ENCODE measurements at places on chromosomes 16 and 17.

DNA sequence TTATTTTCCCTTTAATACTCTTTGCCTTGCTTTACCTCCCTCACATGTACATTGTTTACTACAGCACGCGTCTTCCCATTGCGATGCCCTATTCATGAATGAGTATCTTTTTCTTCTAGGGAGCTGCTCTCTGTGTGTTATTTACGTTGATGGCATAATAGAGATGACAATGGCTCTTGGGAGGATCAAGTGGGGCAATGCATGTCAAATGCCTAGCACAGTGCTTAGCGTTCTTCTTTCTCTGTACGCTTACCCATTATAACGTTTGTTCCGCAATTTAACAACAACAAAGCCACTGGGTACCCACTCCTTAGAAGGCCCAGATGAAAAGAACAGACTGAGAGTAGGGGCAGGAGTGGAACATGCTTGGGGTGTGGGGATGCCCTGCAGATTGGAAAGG, 271.6 kb upstream of the TNRC6C start:
- DNase-seq, result no peak

- DNase-seq, result no peak
Measured at GRCh38 chr16:55954906-55955305, 79.7 kb upstream of the CES5A start.

DNA sequence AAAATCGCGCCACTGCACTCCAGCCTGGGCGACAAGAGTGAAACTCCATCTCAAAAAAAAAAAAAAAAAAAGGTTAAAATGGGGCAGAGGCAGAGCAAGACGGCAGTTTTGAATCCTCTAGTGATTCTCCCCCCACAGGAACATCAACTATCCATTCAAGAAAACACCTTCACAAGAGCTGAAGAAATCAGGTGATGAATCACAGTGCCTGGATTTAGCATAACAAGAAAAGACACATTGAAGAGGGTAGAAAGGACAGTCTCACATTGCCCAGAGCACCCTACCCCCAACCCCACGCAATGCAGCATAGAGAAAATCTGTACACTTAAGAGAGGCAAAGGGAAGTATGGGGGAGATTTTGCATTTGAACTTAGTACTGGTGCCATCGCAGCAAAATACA, 28.8 kb upstream of the RNF43 start:
- no peak for DNase-seq

DNA sequence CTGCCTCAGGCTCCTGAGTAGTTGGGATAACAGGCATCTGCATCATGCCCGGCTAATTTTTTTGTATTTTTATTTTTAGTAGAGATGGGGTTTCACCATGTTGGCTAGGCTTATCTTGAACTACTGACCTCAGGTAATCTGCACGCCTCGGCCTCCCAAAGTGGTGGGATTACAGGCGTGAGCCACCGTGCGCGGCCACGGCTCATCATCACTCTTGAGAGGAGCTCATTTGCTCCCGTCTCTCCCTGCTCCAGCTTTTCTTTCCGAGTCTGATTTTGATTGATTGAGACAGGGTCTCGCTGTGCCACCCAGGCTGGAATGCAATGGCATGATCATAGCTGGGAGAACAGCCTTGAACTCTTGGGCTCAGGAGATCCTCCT, 12.6 kb downstream of the PGS1 start:
- no peak for DNase-seq

- DNase-seq, result no peak
Measured at GRCh38 chr17:72502371-72503341, 381.8 kb downstream of the SOX9 start.

- no peak for DNase-seq
Measured at GRCh38 chr17:36034127-36034526, 16.4 kb upstream of the CCL23 start.

DNA sequence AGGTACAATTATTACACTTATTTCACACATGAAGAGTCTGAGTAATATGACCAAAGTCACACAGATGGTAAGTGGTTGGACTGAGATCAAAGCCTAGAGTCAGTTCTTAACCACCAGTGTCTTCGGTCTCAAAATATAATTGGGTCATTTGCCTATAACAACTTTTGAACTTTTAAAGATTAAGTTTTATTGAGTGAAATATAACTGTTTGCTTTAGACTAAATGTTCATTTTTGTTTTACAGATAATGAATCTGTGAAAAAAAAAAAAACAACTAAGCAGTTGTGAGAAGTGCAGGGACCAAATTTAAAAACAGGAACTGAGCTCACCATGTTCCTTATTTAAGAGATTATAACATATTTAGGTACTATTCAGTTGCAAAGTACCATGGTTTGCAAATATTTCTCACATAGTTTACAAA, 150.1 kb downstream of the ITFG1 start:
- no peak for DNase-seq

DNA sequence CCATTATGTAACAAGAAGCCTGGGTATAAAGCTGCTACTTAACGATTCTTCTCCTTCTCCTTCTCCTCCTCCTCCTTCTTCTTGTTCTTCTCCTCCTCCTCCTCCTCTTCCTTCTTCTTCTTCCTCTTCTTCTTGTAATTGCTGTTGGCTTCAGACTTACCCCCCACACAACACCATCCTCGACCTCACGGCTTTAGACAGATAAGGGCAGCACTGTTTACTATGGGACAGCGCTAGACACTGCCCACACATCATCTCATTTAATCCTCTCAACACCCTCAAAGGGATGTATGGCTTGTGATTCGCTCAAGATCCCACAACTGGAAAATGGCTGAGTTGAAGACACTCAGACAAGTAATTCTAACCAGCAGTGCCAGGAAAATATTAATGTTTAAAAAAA, 60.6 kb upstream of the NOG start:
- DNase-seq, result no peak

DNA sequence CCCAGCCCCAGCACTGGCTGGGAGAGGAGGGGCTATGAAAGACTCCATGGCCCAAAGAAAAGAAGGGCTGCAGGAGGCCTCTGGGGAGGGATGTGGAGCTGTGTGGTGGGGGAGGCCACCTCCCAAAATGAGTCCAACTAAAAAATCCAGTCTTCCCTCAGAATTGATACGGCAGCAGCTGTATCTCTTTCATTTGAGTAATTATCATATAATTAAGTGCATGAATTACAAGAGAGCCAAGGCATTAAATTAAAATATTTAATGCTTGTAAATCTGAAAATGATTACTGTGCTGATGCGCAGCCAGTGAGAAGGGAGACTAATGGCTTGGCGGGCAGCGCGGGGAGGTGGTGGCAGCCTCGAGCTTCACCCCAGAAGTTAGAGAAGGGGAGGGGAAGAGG, 192.8 kb downstream of the C16orf78 start:
- no peak for DNase-seq

GRCh38 chr17:13593021-13593751, 8.5 kb downstream of the HS3ST3A1 start:
- no peak for DNase-seq

DNA sequence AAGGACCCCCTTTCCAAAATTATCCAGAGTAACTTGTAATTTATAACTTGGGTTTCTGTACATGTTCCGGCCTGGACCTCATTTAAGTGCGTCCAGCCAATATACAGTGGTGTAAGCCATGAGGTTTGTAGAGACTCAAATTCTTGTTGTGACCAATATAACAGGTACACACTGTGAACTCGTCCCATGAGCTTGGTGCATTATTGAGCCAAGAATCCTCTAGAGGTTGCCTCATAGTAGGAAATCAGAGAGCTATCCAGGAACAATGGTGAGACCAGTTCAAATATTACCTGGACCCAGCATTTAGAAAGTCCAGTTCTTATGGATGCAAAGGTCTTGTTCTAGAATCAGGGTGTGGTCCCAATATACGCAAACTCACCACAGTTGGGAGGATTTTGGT, 138.2 kb downstream of the NPIPB5 start:
- no peak for DNase-seq

DNA sequence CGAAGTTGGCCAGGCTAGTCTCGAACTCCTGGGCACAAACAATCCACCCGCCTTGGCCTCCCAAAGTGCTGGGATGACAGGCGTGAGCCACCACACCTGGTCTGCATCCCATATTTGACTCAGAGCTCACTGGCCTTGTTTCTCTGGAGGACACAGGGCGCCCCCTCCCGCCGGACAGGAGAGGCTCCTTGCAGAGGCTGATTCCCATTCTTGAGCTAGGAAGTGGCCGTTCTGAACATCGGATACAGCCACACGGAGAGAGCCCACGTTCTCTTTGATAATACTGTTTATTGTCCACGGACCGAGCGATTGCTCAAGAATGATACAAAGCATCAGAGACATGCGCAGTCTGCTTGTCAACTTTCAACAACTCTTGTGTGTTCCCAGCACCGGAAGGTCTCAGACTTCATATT, 12.1 kb upstream of the USP36 start:
- DNase-seq, result no peak

GRCh38 chr17:39222151-39222550, 3.6 kb downstream of the STAC2 start:
- no peak for DNase-seq

DNA sequence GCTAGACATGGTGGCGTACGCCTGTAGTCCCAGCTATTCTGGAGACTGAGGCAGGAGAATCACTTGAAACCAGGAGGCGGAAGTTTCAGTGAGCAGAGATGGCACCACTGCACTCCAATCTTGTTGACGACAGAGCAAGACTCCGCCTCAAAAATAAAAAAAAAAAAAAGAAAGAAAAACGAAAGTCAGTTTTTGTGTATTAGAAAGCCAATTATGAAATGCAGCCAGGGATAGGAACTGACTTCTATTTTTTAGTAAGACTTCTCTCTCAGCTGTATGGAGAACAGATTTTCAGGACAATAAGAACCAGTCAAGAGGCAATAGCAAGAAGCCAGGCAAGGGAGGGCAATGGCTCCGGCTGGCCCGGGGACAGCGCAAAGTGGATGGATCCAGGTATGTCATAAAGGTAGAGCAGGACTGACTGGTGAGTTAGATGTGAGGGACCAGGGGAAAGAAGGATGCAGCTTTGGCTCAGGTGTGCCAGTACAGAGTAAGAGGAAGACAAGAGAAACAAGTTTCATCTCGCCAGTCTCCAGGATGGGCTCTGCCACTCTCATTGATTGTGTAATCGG, 12.5 kb upstream of the CCL1 start:
- DNase-seq, result no peak

GRCh38 chr16:9039210-9039609, 52.2 kb upstream of the HAPSTR1 start:
- DNase-seq, result no peak

GRCh38 chr16:72373201-72373600, 201.2 kb upstream of the PMFBP1 start:
- no peak for DNase-seq

- DNase-seq, result peak; percentile 65
Measured at GRCh38 chr17:50056217-50056960, 479 bp downstream of the ITGA3 start.

DNA sequence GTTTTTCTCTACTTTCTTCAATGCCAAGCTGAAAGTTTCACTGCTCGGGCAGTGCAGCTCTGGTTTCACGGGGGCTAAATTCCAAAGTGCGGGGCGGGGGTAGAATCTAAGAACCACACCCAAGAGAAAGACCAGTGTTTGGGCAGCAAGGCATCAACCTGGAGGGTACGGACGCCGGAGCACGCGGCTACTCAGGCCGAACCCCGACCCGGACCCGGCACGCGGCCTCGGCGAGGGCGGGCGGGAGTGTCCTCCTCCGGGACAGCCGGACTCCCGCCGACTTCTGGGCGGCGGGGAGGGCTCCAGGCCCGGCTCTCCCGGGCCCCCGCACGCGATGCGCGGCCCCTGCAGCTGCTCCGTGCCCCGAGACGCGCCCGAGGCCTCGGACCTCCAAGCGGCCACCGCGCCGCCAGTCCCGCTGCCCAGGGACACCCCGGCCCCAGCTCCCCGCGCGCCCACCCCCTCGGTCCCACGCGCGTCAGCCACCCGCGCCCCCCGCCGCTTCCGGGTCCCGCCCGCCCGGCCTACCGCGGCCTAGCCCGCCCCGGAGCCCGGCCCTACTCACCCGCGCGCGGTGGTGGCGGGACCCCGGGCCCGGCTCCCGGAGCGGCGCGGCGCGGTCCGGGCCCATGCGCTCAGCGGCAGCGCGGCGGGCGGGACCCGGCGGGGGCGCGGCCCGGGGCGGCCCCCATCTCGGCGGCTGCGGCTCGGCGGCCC, 561 bp downstream of the AXIN1 start:
- DNase-seq, result no peak

DNA sequence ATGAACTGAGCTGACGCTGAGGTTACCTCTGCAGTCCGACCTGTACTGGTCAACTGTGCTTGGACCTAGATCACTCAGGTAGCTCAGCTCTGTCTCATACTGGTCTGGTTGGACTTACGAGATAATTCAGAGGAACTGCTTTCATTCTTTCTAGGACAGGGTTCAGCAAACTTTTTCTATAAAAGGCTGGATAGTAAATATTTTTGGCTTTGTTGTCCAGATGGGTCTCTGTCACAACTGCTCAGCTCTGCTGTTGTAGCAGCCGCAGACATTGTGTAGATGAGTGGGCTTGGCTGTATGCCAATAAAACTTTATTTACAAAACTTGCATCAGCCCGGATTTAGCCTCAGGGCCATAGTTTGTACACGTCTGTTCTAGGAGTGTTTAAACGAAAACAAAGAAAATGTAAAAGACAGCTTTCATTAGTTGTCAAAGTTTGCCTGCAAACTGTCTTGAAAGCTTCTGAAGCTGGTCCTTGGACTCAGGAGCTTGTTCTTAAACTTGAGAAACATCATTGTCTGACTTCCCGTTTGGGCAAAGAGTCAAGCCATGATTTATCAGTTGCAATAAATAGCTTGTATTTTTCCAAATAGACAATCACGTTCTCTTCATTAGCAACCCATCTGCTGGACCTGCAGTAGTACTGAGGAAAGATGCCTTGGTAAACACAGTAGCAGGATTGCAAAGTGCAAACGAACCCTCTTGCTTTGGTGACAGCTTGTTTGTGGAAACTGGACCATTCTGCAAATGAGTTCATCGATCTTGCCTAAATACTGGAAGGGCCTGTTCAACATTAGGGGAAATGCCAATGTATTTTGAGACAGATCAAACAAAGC, 253.4 kb downstream of the SNX29 start:
- no peak for DNase-seq

DNA sequence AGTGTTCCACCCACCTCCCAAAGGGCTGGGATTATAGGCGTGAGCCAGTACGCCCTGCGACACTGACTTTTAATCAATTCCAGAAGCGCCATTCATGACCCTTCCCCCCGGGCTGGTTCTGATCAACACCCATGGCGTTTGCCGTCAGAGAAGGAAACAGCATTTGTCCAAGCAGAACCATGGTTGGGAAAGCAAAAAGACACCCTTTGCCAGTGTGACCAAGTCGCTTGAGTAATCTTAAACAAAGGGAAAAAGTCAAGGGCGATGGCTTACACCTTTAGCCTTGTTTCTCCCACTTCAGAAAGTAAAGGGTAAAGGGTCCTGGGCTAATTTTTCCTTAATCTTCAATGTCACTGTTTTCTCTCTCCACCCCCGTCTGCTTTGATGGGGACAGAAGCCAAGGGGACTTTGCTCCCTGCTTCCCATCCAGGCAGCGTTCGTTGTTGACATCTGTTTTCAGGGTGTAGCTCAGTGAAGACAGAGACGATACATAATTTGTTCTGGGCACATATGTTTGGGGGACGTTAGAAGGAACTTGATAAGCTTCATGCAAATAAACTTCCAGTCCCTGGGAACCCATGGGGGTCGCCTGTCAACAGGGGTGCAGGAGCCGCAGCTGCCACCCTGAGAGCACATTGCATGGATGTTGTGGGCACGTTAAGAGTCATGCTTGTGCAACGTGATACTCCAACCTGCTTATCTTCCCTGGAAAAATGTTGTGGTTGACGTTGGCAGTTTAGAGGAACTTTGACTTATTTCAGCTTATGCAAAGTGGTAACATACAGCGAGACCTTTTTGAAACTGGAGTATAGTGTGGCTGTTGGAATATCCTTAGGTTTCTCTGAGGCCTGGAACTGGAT, 50.6 kb upstream of the TANGO6 start:
- DNase-seq, result no peak

Data from stimulated activated CD4-positive, alpha-beta T cell treated with anti-CD3 and anti-CD28 coated beads, Interleukin-4, amount 100 ng/mL, for 48 hours (primary cell).